ENCODE measurements at places on chromosomes 13 and 19.

- no peak for DNase-seq
These were observed 13.5 kb upstream of the PTOV1 start for GRCh38 chr19:49837425-49837824.

GRCh38 chr13:109379930-109380329 is 406.5 kb downstream of the IRS2 start:
- no peak for DNase-seq

DNA sequence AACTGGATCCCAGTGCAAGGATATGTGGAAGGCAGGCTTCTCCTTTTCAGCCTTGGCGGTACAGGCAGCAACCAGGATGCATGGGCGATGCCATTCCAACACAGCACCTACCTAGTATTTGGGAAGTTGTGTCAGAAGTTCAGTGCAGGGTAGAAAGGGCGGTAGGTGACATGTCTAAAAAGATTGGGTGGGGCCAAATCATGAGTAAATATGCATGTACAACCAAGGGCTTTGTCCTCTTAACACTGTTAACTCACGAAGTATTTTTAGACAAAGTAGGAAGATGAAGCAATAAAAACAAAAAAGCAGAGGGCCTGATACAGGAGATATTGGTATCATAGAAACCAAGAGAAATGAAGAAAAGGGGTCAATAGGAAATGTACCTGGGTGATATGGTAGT is 392.1 kb downstream of the MYO16 start:
- no peak for DNase-seq

GRCh38 chr13:70394031-70394548 is 285.8 kb upstream of the KLHL1 start:
- no peak for DNase-seq

DNA sequence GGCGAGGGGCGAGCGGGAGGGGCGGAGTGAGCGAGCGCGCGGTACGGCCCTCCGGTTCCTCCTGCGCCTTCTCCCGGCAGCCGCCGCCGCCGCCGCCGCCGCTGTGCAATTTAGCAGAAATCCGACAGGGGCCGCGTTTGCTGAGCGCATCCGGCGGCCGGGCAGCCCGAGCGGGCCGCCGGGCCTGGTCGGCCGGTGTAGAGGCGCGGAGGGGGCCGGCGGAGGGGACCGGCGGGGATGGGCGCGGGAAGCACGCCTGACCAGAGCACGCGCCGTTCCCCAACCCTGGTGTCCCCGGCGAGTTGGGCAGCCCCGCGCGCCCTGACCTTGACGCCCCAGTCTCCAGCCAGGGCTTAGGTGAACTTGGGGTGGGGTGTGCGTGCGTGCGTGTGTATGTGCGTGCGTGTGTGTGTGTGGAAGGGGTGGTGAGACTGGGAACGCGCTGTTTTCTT is 144.5 kb upstream of the ZNF536 start:
- peak; percentile 12 for DNase-seq

GRCh38 chr13:98438246-98439125 is 138.4 kb downstream of the STK24 start:
- no peak for DNase-seq
